NT2/D1 (cell line): ENCODE measurements at places on chromosomes 7 and 10.

GRCh38 chr7:37337522-37337921, 111.1 kb downstream of the ELMO1 start:
- DNase-seq, result no peak

GRCh38 chr7:106367664-106368063, 82.9 kb upstream of the NAMPT start:
- no peak for DNase-seq

DNA sequence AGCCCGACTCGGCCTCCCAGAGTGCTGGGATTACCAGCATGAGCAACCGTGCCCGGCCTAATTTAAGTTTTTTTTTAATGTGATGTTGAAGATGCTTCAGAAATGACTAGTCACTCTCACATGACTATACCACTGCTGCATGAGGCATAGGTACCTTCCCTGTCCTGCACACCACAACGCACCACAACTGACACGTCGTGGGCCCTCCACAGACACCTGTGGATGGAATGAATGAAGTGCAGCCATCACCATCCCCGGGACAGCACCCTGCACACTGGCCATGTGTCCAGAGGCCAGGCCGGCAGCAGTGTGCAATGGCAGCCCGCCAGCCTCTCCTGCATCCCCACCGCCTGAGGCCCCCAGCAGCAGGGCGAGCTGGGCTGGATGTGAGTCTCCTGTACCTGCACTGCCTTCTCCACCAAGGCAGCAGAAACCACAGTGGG, 55.1 kb downstream of the VOPP1 start:
- DNase-seq, result no peak

- DNase-seq, result no peak
Observed at GRCh38 chr7:120436487-120437060, 163.6 kb downstream of the KCND2 start.

- DNase-seq, result peak; percentile 38
Observed at GRCh38 chr10:95445837-95446486, 115.2 kb downstream of the SORBS1 start.

GRCh38 chr7:96135241-96135640, 186.7 kb downstream of the SLC25A13 start:
- DNase-seq, result no peak

DNA sequence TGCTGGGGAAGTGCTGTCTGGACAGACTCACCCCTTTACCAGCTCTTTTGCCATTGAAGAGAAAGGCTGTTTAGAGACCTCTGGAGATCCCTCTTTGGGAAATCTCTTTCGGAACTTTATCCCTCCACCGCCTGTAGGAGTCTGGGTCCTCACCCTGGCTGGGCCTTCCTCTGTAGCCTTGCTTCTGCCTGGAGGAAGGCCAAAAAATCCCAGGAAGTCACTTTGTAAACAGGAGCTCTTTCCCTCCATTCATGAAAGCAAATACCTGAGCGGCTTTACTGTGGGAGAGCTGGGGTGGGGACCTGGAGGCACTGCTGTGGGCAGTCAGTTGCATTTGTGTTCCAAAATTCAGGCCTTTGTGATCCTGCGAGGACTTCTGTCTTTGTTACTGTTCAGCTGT, 126.2 kb downstream of the KLF6 start:
- no peak for DNase-seq

GRCh38 chr7:49174396-49174795, 250.0 kb downstream of the CDC14C start:
- no peak for DNase-seq

GRCh38 chr7:117435475-117436043, 8.3 kb upstream of the ASZ1 start:
- no peak for DNase-seq

DNA sequence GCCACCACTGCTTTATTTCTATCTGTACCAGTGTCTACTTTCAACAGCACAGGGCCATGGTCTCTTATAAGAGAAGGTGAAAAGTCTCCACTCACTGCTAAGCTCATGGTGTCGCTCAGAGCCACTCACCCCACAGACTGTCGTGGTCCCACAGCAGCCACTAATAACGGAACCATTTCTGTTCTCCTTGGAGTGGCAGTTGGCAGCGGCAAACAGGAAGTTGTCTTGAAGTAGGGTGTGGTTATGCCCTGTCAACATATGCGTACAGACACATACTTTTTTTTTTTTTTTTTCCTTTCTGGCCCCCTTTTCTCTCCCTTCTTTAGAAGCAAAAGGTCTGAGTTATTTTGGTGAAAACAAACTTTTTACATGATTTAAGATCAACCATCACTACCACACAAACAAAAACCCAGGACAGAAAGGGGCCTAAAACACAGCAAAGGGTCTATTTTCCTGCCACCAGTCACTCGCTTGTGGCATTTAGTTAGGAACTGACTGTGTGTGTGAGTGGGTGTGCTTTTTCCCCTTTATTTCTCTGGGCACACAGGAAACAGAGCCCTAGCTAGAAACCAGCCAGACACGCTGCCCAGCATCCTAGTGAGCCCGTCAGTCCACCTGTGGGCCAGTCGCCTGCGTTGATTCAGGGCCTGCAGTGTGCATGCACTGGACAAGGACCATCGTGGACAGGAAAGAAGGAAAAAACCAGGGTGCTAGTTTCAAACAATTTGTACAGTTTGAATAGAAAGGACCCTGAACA, 96.7 kb upstream of the EFCAB10 start:
- no peak for DNase-seq

DNA sequence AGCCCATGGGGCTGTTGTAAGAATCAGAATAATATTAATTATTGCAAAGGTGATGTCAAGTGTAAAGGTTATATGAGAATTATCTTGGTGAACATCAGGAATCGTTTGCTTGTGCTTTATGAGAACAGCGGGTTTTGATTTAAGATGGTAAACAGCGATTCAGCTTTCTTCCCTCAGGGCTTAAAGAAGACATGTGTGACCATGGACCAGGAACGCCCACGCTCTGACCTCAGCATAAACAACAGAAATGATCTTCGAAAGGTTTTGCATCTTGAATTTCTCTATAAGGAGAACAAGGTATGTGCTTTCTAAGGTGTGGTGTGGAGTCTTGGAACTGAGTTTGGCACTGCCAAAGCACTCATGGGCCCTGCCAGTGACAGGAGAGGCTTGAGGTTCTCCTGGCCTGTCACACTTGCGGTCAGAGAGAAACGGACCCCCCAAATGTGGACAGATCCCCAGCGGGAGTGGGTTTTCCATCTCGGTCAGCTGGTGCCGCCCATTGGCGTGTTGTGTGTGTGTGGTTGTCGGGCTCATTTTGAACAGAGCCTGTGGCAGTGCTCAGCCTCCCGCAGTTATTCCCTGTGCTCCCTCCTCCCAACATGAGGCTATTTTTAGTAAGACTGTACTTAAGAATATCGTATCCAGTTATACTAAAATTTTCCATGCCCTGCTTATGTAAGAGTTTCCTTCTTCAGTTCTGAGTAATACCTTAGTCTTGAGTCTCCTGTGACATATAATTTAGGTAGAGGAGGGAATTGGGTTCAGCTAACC, 7.2 kb downstream of the MINDY4 start:
- DNase-seq, result no peak
